ENCODE measurements at places on chromosomes 1 and 21.

DNA sequence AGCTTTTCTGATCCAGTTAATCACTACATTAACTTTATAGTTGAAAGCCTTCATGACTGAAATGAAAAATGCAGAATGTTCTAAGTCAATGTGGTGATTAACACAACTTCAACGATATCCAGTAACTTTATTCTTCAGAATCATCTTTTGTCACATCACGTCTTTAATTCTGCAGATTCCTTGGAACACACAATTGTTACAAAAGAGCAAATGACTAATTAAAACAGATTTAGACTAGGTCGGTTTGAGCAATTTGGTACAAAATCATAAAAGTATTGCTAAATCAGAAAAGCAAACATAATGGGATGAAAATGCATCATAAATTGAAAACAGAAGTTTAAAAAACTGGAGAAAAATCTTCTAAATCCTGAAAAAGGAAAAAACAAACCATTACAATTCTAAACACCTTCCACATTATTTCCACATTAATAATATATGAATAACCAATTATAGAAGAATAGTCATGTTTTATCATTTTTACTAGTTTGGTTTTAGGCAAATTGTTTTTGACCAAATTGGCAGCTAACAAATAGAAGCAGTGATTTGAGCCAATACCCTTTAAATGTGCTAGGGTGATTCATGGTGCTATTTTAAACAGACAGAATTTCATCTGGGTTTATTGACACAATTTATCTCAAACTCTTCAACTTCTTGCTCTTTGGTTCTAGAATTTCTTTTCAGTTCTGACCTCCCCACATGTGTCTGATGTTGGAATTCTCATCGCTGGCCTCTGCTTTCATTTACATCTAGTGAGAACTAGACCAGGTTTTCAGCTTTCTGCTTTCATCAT is 468.1 kb upstream of the PTBP2 start:
- no peak for DNase-seq

- DNase-seq = no peak
Observed at GRCh38 chr1:79302380-79302930, 295.9 kb upstream of the ADGRL4 start.

DNA sequence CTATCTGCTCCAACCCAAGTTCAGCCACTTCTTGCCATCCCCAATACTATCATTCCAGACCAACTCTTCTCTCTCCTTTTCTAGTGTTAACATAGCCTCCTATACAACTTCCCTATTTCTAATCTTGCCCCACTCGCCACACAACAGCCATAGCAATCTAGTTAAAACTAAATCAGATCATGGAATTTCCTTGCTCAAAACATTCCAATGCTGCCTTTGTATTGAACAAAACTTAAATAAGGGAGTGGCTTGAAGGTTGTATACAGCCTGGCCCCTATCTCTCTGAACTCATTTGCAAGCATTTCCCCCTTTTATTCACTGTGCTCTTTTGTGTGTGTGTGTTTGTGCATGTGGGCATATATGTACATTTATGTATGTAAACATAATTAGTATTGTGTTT is 118.1 kb upstream of the SGIP1 start:
- DNase-seq = no peak

GRCh38 chr21:17201741-17202260 is 311.0 kb upstream of the CXADR start:
- DNase-seq = no peak

DNA sequence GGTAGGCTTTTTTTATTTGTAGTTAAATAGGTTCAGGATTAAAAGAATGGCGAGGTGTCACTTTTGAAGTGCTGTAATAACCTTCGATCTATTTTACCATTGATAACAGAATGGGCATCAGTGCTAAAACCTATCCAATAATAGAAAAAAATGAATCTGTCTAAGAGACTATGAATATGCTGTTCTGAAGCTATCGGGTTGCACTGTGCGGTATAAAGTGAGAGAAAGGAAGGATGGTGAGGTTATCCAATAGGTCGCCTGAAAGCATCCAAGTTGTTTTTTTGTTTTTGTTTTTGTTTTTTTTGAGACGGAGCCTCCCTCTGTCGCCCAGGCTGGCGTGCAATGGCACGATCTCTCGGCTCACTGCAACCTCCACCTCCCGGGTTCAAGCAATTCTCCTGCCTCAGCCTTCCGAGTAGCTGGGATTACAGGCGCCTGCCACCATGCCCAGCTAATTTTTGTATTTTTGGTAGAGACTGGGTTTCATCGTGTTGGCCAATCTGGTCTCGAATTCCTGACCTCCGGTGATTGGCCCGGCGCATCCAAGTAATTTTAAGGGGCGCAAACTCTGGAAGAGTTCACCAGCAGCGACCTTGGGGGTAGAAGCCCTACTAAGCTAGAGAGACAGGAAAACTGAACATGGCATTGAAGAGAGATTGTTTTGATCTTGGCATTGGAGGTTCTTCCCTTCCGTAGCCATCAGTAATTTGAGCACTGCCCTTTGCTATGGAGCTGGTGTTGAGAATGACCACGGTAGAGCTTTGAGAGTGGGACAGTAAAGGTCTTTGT is 8.7 kb upstream of the MDM4 start:
- DNase-seq = no peak

DNA sequence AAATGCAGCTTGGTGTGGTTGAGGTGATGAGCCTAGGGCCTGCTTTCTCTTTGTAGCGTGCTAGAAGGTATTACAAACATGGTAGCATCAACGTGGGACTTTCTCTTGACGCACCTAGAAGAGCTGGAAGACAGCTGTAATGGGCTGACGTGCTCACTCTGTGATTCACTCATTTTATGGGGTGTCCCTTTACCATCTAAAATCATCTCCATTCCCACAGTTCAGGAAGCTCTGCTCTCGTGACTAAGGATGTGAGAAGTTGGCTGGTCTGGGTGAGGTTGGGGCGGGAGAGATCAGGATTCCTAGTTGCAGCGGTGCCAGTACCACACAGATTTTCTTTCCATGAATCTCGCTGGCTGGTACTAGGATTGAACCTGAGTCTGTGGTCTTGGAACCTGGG is 4.2 kb downstream of the HTR6 start:
- no peak for DNase-seq

- peak; percentile 4 for DNase-seq
Observed at GRCh38 chr1:241998412-241998921, 431 bp downstream of the MAP1LC3C start.

DNA sequence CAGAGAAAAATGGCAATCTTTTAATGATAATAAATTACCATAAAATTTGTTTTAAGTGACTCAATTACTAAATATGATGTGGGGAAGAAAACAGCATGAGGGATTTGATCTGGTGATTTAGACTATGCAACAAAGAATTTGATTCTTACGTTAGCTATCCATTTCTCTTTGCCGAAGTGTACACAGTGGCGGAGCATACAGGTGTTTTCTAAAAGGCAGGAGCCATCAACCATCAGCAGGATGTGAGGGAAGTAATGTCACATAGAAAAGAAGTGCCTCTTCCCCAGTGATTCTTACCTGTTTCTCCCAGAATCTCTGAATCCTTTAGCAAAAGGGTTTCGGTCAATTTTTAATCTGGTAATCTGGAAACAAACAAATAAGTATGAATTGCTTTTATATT is 74.3 kb downstream of the TBX15 start:
- DNase-seq = no peak

DNA sequence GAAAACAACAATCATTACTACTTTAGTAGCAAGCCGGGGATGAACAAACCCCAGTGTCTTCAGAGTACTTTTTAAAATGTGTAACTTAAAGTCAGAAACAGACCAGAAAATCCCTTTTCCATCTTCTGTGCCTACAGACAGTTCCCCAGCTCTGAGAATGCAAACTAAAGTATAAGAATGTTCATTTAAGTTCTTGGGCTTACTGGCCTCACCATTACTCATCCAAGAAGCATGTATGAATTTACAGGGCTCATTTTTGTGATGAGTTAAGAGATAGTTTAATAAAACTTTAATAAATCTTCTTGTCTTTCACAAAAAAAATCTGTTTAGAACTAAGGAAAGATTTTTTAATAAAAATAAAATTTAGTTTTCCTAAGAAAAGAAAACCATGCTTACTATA is 4.6 kb downstream of the LPGAT1 start:
- no peak for DNase-seq

GRCh38 chr1:175369696-175370095 is 177.1 kb upstream of the KIAA0040 start:
- no peak for DNase-seq

DNA sequence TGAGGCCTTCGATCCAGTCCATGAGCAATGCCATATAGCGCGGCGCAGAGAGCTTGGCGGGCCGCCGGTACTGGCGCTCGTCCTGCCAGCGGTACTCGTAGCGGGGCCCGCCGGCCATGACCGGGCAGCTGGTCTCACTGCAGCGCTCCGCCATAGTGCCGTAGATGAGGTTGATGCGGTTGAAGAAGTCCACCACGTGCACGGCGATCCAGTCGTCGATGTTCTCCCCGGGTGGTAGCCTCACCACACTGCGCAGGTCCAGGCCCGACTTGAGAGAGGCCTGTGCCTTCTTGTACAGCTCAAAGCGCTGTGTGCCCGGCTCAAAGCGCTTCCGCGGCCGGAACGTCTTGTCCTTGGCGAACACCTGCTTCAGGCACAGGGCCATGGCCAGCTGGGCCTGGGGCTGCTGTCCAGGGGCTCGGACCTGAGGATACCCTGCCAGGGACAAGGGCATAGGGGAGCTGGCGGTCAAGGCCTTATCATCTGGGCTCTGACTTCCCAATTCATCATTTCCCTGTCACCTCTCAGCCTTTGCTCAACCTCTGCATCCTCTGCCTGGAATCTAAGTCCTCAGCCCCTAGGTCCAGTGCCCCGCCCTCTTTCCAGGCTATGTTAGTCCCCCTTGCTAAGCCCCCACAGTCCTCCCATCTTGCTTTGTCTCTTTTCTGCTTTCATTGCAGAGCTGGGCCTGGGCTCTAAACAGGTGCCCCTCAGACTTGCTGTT is 3.5 kb downstream of the MOB3C start:
- no peak for DNase-seq

DNA sequence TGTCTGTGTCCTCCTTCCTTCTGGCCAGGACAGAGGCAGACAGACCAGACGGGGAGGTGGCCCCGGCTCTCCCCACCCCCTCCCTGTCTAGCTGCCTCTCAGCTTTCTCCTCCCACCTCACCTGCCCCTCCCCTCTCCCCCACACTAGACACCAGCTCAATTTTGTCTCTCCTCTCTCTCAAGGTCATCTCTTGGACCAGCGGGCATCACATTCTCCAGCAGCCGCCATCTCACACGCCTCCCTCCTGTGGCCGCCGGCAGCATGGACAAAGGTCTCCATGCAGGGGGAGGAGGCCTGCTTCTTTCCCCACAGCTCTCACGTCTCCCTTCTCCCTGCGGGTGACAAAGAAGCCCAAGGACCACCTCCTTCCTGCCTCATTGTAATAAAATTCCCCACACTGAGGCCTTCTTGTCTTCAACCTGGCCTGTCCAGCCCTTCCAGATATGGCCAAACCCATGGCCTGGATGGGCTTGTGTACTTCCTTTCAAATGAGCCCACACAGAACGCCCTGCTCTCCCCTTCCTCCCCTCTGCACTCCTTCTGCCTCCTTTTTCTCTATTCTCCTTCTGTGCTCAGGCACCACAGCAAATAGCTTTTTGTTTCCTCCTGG is 14.6 kb downstream of the OPTC start:
- no peak for DNase-seq

- DNase-seq = no peak
Observed at GRCh38 chr1:109114342-109114674, 393 bp downstream of the ELAPOR1 start.

DNA sequence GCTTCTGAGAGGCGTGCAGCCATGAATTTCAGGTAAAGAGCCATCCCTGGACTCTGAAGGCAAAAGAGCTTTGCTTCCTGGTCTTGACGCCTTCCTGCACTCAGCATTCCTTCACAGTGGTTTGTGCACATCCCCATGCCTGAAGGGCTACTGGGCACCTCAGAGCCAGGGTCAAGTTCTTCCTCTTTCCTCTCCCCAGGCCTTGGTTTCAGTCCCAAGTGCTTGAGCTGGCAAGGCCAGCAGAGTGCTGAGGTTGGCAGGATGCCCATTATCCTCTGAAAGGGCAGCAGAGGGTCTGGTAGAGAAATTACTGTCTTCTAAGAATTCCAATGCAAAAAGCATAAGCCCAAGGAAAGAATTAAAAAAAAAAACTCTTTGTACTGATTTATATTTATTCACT is 1064.9 kb downstream of the TTLL7 start:
- no peak for DNase-seq

DNA sequence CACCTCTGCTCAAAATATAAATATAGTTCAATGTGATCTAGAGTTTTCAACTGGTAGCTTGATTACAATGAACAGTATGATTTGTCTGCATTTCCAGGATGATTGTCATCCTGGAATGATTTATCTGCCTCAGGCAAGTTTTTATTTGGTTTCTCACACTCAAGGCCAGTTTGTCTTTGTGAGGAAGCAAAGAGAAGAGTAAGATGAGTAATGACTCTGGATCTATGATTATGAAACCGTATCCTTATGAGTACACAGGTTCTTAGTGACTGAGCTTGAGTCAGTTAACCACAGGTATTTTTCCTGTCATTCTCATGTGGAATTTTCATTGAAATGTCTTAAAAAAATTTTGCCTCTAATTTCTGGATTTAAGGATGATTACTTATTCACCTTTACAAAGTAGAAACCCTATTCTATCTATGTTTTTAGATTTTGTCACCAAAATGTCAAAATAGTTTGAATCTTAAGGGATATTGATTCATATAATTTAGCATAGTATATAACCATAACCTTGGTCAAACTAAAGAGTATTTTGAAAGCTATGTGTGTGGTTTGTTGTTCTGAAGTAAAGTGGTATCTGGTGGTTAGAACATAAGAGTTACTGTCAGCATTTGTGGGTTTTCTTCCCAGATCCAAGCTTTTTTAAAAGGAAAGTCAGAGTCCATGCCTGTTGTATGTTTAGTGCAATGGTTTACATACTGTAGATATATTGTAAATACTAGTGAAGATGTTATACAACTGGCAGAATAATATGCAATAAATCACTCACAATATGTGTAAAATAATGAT is 145.0 kb downstream of the RASAL2 start:
- no peak for DNase-seq

- DNase-seq = no peak
Observed at GRCh38 chr1:7116001-7116400, 330.7 kb downstream of the CAMTA1 start.

DNA sequence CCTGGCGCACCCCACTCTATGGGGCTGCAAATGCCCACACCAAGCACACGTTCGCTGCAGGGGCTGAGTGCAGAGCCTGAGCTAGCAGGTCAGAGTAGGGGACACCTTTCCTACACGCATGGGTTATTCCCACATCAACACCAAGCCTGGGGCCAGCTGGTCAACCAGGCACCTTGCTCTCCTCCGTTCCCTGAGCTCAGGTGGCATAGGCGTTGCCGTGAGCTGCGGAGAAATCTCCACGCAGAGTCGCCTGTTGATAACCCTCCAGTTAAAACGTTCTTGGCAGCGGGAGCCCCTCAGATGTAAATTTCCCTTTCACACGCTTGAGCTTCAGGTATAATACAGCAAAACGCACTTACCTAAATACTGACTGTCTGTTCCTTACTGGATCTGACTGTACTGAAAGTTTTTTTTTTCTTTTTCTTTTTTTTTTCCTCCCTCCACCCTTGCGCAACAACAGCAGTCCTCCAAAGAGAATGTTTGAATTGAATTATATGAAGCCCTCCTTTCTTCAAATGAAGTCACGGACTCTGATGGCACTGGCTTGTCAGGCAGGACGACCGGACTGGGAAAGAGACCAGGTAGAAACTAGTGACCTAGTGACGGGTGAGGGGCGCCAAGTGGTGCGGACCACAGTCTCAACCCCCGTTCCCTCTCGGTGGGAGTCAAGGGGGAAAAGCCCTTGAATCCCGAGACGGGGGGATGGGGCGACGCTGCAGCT is 2.1 kb downstream of the BRINP3 start:
- DNase-seq = no peak

- DNase-seq = no peak
Observed at GRCh38 chr1:163565166-163565565, 243.4 kb downstream of the NUF2 start.
